Glutamatergic neuron (in vitro differentiated cells): ENCODE measurements at places on chromosomes 1 and 21. TPM values are rescaled to one million over a fixed set of nuclear protein-coding genes. Genes with fewer than 3 reads are reported as not detected.

The HSD3B2 gene
- not detected for total RNA-seq

The UTS2 gene
- total RNA-seq, result not detected

DNA sequence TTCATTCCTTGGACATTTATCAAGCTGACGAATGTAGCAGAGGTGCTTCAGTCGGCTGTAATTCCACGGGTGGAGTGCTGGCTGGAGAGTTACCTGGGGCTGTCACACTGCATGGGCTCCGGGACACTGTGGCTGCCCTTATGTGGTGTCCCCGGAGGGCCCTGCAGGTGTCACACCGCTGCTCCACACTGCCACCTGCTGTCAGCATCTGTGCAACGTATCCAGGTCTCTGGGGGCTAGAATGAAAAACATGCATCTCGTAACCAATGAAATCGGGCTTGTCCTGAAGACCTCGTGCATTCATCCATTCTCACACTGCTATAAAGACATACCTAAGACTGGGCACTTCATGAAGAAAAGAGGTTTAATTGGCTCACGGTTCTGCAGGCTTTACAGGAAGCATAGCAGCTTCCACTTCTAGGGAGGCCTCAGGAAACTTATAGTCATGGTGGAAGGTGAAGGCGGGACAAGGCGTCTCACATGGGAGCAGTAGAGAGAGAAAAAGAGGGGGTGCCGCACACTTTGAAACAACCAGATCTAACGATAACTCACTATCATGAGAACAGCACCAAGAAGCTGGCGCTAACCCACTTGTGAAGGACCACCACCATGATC is 46.7 kb upstream of the PCBP3 start:
- H3K27ac ChIP-seq, result peak overlapping the region; percentile 5
- peaks cover 26% of the 10 kb centered on the region for H3K36me3 ChIP-seq
- peak; percentile 63 for DNase-seq
- peak overlapping the region; percentile 20 for H3K4me3 ChIP-seq
- H3K4me1 ChIP-seq, result peaks cover 9% of the 10 kb centered on the region

GRCh38 chr1:228853191-228853590 is 117.9 kb downstream of the RHOU start:
- no peak overlapping the region for H3K27ac ChIP-seq
- H3K27me3 ChIP-seq, result peaks cover 2% of the 10 kb centered on the region
- peaks cover 4% of the 10 kb centered on the region for H3K36me3 ChIP-seq
- H3K4me3 ChIP-seq, result no peak overlapping the region
- no peak for DNase-seq

DNA sequence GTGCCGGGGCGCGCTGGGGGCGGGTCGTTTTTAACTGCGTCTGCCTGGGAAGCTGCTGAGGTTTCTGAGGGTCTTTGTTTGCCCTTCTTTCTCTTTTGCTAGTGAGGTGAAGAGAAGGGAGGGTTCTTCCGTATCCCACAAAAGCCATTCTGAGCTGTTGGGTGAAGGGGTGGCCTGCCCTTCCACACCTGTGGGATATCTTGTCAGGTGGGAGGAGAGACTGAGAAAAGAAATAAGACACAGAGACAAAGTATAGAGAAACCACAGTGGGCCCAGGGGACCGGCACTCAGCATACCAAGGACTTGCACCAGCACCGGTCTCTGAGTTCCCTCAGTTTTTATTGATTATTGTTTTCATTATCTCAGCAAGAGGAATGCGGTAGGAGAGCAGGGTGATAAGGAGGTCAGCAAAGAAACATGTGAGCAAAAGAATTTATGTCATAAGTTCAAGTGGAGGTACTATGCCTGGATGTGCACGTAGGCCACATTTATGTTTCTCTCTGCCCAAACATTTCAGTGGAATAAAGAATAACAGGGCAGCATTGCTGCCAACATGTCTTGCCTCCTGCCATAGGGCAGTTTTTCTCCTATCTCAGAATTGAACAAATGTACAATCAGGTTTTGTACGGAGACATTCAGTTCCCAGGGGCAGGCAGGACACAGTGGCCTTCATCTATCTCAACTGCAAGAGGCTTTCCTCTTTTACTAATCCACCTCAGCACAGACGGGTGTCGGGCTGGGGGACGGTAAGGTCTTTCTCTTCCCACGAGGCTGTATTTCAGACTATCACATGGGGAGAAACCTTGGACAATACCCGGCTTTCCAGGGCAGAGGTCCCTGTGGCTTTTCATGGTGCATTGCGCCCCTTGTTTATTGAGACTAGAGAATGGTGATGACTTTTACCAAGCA is 972 bp downstream of the PGBD2 start:
- peaks cover 4% of the 10 kb centered on the region for H3K27me3 ChIP-seq
- peaks cover 30% of the 10 kb centered on the region for H3K4me1 ChIP-seq
- DNase-seq, result no peak

DNA sequence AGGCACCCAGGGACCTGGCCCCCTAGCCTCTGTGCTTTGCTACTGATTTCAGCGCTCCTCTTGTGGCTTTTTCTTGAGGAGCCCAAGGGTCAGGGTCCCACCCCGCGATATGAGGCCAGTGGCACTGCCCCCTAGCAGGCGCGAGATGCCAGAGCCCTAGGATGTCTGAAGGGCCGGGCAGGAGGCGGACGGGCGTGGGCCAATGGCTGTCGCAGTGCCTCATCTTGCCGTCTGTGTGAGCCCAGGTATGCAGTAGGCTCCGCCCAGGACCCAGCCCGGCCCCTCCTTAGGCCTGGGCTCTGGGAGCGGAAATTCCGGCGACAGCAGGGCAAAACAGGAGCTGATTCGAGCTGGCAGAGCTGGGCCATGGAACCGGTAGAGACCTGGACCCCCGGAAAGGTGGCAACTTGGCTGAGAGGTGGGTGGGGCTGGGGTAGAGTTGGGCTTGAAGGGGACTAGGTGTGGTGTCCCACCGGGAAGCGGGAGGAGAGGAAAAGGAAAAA is at the start of gene CNKSR1:
TSS of gene CNKSR1 (plus strand) at position 310 of the 503 bp plus-strand sequence. CDS start at position 367, 57 bp downstream.
- H3K27ac ChIP-seq, result no peak within 1 kb of the TSS
- H3K4me1 ChIP-seq, result peaks cover 3% of the 10 kb centered on the region
- H3K4me3 ChIP-seq, result no peak within 1 kb of the TSS
- no peak for DNase-seq

- no peak overlapping the region for H3K27ac ChIP-seq
- peaks cover 5% of the 10 kb centered on the region for H3K36me3 ChIP-seq
- peaks cover 2% of the 10 kb centered on the region for H3K4me1 ChIP-seq
- H3K4me3 ChIP-seq, result no peak overlapping the region
Measured at GRCh38 chr1:60213253-60213652, 139.7 kb upstream of the C1orf87 start.

DNA sequence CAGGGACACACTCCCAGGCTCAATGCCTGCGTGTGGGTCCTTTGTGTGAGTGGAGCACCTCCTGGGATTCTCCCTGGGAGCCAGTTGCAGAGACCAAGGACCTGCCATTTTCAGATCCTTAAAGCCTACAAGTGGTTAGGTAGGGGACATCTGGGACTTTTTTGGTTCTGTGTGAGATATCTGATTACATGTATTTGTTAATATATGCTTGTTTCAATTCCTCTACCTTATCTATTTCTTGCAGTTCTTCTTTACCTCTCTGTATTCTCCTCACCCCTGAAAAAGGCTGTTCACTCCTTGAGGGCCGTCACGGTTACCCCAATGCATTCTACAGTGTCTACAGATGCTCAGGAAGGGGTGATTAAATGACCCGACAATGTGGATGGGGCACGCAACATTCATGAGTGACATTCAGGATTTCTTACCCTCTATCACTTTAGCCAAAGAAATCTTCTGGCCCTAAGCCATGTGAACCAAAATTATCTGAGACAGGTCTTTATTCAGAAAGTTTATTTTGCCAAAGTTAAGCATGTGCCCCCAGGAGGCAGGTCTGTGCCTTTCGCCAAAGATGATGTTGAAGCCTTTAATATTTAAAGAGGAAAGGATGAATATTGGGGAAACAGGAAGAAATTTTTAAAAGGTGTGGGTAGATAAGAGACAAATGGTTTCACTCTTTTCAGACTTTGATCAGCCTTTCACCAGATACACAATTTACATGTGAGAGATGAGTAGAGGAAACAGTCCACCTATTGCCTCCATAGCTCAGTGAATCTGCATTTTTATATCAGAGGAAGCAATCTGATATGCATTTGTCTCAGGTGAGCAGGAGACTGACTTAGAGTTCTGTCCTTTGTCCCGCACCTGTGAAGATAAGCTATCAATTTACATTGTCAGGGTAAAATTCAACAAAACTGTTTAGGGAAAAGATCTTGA is 44.6 kb upstream of the MPZL1 start:
- peaks cover 5% of the 10 kb centered on the region for H3K4me1 ChIP-seq
- no peak overlapping the region for H3K27ac ChIP-seq
- no peak overlapping the region for H3K4me3 ChIP-seq
- H3K36me3 ChIP-seq, result peaks cover under 1% of the 10 kb centered on the region
- no peak for DNase-seq

DNA sequence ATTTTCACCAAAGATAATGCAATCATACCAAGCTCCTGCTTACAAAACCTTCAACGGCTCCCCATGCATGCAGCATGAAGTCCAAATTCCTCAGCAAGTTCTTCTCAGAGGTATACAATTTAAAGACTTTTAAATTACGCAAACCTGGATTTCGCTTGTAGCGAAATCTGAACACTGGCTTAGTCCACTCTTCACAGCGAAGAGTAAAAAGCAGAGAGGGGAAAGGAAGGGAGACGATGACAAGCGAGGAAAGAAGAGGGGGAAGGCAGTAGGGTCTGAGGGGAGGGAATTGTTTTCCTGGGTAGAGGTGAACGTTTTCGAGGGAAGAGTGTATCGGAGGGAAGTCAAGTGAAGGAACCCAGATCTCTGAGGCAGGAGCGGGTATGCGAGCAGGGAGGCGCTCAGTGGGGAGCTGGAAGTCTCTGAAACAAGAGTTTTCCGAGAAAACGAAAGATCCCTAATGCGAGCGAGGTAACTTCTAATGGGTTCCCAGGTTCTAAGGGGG is 790 bp downstream of the TESK2 start:
- no peak overlapping the region for H3K27ac ChIP-seq
- no peaks in the 10 kb centered on the region for H3K36me3 ChIP-seq
- no peak overlapping the region for H3K4me3 ChIP-seq

GRCh38 chr1:170556917-170557316 is 25.0 kb downstream of the GORAB start:
- H3K4me1 ChIP-seq, result no peaks in the 10 kb centered on the region
- no peak for DNase-seq
- H3K4me3 ChIP-seq, result no peak overlapping the region
- H3K27ac ChIP-seq, result no peak overlapping the region
- no peaks in the 10 kb centered on the region for H3K36me3 ChIP-seq

GRCh38 chr1:88180449-88181108 is 503.5 kb upstream of the PKN2 start:
- no peak overlapping the region for H3K27ac ChIP-seq
- no peak overlapping the region for H3K4me3 ChIP-seq
- DNase-seq, result peak; percentile 82
- no peaks in the 10 kb centered on the region for H3K27me3 ChIP-seq
- no peaks in the 10 kb centered on the region for H3K36me3 ChIP-seq
- peaks cover 18% of the 10 kb centered on the region for H3K4me1 ChIP-seq

GRCh38 chr21:42669041-42669440 is 15.6 kb downstream of the PDE9A start:
- no peak for DNase-seq
- H3K4me1 ChIP-seq, result peaks cover 36% of the 10 kb centered on the region
- no peak overlapping the region for H3K27ac ChIP-seq
- no peaks in the 10 kb centered on the region for H3K36me3 ChIP-seq
- H3K4me3 ChIP-seq, result peak overlapping the region; percentile 53
- H3K27me3 ChIP-seq, result peaks cover 2% of the 10 kb centered on the region

GRCh38 chr21:40489001-40489400 is 358.0 kb downstream of the DSCAM start:
- H3K27ac ChIP-seq, result no peak overlapping the region
- DNase-seq, result no peak
- H3K27me3 ChIP-seq, result no peaks in the 10 kb centered on the region
- no peak overlapping the region for H3K4me3 ChIP-seq
- H3K36me3 ChIP-seq, result peaks cover 27% of the 10 kb centered on the region
- H3K4me1 ChIP-seq, result no peaks in the 10 kb centered on the region

DNA sequence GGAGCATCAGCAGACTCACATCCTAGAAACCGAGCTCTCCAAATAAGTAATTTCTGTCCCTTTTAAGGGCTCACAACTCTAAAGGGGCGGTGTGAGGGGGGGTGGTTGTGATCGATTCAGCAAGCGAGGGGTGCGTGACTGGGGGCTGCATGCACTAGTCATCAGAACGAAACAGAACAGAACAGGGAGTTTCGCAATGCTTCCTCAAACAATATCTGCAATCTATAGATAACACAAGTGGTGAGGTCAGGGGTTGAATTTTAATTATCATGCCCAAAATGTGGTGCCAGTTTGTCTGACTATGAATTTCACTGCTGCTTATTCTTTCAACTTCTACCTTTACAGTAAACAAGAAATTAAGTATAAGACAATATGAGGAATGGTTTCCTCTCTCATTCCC is 1003.0 kb upstream of the NCAM2 start:
- H3K4me3 ChIP-seq, result no peak overlapping the region
- peaks cover 2% of the 10 kb centered on the region for H3K27me3 ChIP-seq
- no peak overlapping the region for H3K27ac ChIP-seq
- H3K4me1 ChIP-seq, result no peaks in the 10 kb centered on the region
- peaks cover 8% of the 10 kb centered on the region for H3K36me3 ChIP-seq
- DNase-seq, result no peak

- no peak for DNase-seq
- H3K36me3 ChIP-seq, result no peaks in the 10 kb centered on the region
- peak overlapping the region; percentile 44 for H3K4me3 ChIP-seq
Measured at GRCh38 chr1:94865360-94865759, 45.2 kb downstream of the SLC44A3 start.

DNA sequence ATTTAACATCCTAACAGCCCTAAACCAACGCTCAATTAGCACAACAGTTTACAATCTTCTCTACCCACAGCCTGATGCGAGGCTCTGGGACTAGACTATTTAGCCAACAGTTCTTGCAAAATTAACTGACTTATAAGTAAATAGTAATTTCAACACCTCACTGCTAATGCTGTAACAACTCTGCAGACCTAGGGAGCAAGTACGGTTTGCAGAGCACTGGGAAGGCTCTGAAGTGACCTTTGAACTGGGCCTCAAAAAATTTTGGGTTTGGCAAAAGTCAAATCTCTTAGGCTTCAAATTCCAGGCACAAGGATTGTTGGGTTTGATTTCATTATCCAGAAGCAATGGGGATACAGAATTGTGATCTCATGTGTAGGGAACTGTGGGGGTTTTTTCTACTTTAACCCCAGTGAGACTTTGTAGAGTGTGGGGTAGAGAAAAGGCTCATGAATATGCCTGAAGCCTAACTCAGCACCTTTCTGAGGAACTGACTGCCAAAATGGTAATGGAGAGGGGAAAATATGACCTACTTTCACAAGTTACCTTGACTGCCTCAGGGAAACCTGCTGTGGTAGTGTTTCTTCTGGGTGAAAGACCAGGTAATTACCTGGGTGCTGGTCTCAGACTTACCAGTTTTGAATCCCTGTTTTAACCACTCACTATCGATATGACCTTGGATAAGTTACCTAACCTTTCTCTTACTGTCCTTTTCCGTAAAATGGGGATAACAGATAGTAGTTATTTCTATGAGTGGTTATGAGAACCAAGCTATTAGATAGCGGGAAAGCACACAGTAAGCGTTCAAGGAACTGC is 889 bp upstream of the TXLNA start:
- peaks cover 11% of the 10 kb centered on the region for H3K4me1 ChIP-seq
- H3K27ac ChIP-seq, result peak overlapping the region; percentile 95
- DNase-seq, result no peak
- H3K4me3 ChIP-seq, result peak overlapping the region; percentile 87
- H3K27me3 ChIP-seq, result peaks cover 5% of the 10 kb centered on the region
- H3K36me3 ChIP-seq, result no peaks in the 10 kb centered on the region
